Chondrocyte (in vitro differentiated cells): ENCODE measurements at places on chromosomes 11 and 22. TPM values are rescaled to one million over a fixed set of nuclear protein-coding genes. Genes with fewer than 3 reads are reported as not detected.

- no peak for DNase-seq
- H3K27me3 ChIP-seq: no peaks in the 10 kb centered on the region
- H3K27ac ChIP-seq: peak overlapping the region; percentile 36
- peaks cover 10% of the 10 kb centered on the region for H3K36me3 ChIP-seq
- peaks cover 12% of the 10 kb centered on the region for H3K4me1 ChIP-seq
Observed at GRCh38 chr11:73715541-73715940, 45.3 kb downstream of the RAB6A start.

DNA sequence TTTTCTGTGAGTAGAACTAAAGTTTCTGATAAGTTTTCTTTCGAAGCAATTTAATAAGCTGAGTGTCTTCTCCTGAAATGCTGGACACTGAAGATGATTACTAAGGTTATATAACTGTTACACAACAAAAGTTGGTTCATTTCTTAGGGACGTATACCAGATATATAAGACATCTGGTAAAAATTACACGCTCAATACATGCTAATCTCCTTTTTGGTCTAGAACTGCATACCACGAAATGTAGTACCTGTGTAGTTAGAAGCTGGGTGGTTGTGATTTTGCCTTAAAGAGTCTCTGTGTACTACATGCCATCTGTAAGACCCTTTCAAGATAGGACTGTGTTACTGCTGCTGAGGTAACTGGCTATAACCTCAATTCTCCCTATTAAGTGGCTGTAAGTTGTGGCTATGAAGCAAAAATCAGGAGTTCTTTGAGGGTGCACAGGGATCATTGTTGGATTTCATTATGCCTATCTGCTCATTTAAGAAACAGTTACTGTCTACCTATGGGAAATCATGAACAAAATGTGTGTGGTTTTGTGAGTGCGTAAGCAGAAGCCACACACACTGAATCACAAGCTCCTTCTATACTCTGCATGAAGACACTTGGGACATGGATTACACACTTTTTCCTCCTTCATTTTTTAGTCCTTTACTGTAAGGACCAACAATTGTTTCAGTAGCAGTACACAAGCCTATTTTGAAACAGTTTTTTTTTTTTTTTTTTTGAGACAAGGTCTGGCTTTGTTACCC, 195.9 kb downstream of the SWAP70 start:
- no peak overlapping the region for H3K27ac ChIP-seq
- no peaks in the 10 kb centered on the region for H3K36me3 ChIP-seq
- no peaks in the 10 kb centered on the region for H3K27me3 ChIP-seq
- H3K4me3 ChIP-seq: no peak overlapping the region
- DNase-seq: no peak
- H3K4me1 ChIP-seq: peaks cover 40% of the 10 kb centered on the region

Gene MYO7A
- not detected in 3 replicates for total RNA-seq

Gene ZDHHC5
- 57.4 to 60.3 TPM (median 59.2 TPM) in 3 replicates for total RNA-seq

Gene CD44
- total RNA-seq: 176 to 179 TPM (median 177 TPM) in 3 replicates

DNA sequence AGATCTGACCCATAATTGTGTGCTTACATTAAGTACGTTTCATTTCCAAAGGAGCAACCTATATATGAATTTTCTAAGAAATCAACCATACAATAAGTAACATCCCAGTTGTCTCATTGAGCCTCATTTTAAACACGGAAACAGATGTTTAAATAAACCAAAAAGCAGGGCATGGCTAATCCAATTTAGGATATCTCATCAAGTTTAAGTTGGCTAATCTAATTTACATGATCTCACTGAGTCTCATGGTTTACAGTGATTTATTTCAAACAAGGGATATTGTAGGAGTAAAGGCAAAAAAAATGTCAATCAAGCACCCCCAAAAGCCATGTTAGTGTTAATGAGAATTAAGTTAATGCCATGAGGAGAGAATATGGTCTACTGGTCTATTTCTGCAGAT, 499.8 kb upstream of the CCDC90B start:
- H3K36me3 ChIP-seq: no peaks in the 10 kb centered on the region
- no peak overlapping the region for H3K4me3 ChIP-seq
- peaks cover 19% of the 10 kb centered on the region for H3K27me3 ChIP-seq
- DNase-seq: no peak
- no peaks in the 10 kb centered on the region for H3K4me1 ChIP-seq

Gene OR51T1
- total RNA-seq: not detected in 3 replicates

DNA sequence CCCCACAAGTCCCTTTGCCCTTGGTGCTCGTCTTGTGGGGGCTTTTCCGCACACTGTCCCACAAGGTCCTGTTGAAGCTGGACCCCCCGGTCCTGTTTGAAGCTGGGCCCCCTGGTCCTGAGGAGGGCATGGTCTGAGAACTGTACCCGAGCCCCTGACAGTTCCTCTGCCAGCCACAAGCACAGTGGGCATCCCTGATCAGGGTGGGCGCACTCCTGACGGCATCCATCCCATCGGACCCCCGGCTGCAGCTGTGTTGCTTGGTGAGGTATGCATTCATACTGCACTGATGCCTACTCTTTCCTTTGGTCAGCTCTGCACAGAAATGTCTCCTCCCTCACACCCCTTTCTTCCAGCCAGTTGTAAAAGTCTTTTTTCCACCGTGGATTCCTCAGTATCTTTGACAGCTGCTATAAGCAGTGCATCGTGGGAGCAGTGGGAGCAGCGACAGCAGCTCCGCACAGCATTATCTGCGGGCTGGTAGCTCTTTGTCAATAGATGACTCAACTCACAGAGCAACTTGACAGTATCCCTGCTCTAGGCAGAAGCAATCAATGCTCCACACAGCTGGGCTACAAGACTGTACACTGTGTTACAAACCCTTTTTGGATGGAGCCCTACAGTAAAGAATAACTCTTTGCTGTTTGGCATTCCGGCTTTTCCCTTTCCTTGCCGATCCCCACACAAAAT, 1030.8 kb upstream of the CCDC90B start:
- no peak for DNase-seq
- no peaks in the 10 kb centered on the region for H3K36me3 ChIP-seq
- H3K27ac ChIP-seq: no peak overlapping the region

- DNase-seq: no peak
- H3K27me3 ChIP-seq: no peaks in the 10 kb centered on the region
- no peak overlapping the region for H3K27ac ChIP-seq
- peaks cover 2% of the 10 kb centered on the region for H3K36me3 ChIP-seq
Observed at GRCh38 chr11:133930767-133931448, 25.9 kb downstream of the IGSF9B start.

GRCh38 chr11:74154620-74155281, 16.1 kb downstream of the C2CD3 start:
- no peak overlapping the region for H3K4me3 ChIP-seq
- H3K4me1 ChIP-seq: peaks cover 19% of the 10 kb centered on the region
- H3K27me3 ChIP-seq: no peaks in the 10 kb centered on the region
- no peak for DNase-seq
- H3K36me3 ChIP-seq: peaks cover 6% of the 10 kb centered on the region

Gene CRYBB1
- total RNA-seq: not detected in 3 replicates

DNA sequence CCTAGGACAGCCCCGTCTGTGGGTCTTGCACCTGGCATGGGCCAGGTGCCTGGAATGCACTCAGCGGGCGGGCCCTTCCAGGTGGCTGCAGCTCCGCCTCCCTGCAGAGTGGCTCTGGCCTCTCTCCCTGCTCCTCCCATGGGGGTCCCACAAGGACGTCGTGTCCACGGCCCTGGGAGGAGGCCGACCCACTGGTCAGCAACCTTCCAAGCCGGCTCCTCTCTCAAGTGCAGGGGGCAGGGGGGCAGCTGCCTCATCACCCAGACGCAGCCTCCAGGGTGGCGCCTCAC, 41.9 kb downstream of the CERK start:
- no peaks in the 10 kb centered on the region for H3K4me1 ChIP-seq
- H3K4me3 ChIP-seq: no peak overlapping the region
- H3K36me3 ChIP-seq: peaks cover 20% of the 10 kb centered on the region
- DNase-seq: peak; percentile 74

Gene KRTAP5-7
- not detected in 3 replicates for total RNA-seq

GRCh38 chr11:133639408-133639807, 107.1 kb upstream of the OPCML start:
- no peak overlapping the region for H3K4me3 ChIP-seq
- H3K27ac ChIP-seq: no peak overlapping the region
- DNase-seq: no peak
- peaks cover 2% of the 10 kb centered on the region for H3K27me3 ChIP-seq
- no peaks in the 10 kb centered on the region for H3K4me1 ChIP-seq

DNA sequence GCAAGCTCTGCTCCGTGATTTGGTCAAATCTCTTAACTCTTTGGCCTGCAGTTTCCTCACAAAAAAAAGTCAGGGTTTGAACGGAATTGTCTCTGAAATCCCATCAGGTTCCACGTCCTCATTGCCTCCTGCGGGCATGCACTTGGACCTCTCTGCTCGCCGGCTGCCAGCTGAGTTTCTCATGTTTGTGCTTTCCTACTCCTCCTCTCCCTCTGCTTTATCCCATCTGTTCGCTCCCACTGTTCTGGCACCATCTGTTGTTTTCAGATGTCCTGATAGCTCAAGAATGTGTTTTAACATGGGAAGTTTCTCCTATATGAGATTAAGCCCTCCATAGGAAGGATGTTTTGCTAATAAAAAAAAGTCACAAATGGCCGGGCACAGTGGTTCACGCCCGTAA, 49.4 kb upstream of the ARHGAP42 start:
- H3K36me3 ChIP-seq: no peaks in the 10 kb centered on the region
- H3K4me1 ChIP-seq: peaks cover 50% of the 10 kb centered on the region
- no peak for DNase-seq
- H3K27me3 ChIP-seq: no peaks in the 10 kb centered on the region
- no peak overlapping the region for H3K27ac ChIP-seq
